ENCODE measurements at places on chromosomes 2 and 18. TPM values are rescaled to one million over a fixed set of nuclear protein-coding genes. Genes with fewer than 3 reads are reported as not detected.

NOP58 gene
- total RNA-seq, result 77.3 TPM

GBX2 gene
- not detected for total RNA-seq

GRCh38 chr2:170362871-170363631, 185.1 kb downstream of the MYO3B start:
- no peaks in the 10 kb centered on the region for H3K4me1 ChIP-seq
- no peaks in the 10 kb centered on the region for H3K27me3 ChIP-seq
- DNase-seq, result no peak
- H3K4me3 ChIP-seq, result no peak overlapping the region
- no peak overlapping the region for H3K27ac ChIP-seq

DNA sequence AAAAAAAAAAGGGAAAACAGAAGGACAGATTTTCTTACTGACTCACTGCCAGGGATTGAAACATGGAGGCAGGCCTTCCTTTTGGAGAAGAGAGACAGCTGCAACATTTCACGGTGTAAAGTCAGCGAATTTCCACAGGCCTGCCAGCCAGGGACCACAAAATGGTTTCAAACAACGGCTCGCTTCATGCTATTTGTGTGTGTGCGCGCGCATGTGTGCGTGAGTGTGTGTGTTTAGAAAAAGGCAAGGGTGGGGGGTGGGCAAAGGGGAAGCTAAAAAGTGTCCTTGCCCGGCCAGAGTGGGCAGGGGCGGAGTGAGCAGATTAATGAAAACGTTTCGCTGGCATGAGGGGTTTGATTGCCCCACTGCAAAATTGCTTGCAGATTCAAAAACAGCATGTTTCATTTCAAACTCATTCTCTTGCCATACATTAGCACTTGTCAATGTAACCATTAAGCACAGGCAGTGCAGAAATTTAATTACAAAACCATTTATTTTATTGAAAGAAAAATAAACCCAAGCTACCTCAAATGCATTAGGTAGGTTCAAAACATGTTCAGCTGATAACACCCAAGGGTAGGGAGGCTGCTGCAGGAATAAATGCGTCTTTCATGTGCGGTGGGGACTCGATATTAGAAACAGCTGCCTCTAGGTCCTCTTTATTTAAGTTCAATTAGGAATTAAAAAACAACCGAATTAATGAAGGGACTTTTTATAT, 182.1 kb upstream of the SIX2 start:
- no peaks in the 10 kb centered on the region for H3K4me1 ChIP-seq
- H3K36me3 ChIP-seq, result no peaks in the 10 kb centered on the region
- DNase-seq, result no peak
- no peak overlapping the region for H3K27ac ChIP-seq

GRCh38 chr18:813172-814071, 1.4 kb upstream of the YES1 start:
- no peak for DNase-seq
- H3K4me3 ChIP-seq, result peak overlapping the region; percentile 98
- no peaks in the 10 kb centered on the region for H3K27me3 ChIP-seq
- peaks cover 19% of the 10 kb centered on the region for H3K4me1 ChIP-seq
- H3K27ac ChIP-seq, result peak overlapping the region; percentile 91

Data from thoracic aorta (tissue), 2 donors.